ENCODE measurements at places on chromosomes 3 and 15.
A peak's percentile ranks its signal among the peaks of the same experiment; 100 is the strongest.

DNA sequence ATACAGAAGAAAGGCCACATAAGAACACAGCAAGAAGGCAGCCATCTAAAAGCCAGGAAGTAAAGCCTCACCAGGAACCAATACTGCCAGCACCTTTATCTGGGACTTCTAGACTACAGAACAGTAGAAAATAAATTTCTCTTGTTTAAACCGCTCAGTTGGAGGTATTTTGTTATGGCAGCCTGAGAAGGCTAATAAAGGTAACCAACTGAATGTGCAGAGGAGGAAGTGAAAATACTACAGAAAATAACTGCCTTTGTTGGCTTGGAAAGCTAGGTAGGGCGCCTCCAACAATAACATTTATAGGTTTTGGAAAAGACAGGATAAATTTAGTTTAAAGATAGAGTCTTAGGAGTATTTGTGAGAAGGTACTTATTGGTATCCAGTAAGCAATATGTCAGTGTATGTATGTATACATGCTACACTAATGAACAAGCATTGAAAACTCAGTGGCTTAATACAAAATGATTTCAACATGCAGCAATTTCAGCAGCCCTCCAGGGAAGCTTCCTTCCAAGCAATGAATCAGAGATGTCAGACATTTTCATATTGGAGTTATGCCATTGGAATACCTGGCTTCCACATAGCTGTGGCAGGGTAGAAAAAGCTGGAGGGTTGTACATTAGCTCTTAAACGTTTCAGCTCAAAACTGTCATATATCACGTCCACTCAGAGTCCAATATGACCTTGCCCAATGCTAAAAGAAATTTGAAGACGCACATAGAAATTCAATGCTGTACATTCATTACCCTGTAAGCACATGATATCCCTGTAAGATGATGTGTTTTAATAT is 48.9 kb downstream of the ZBBX start:
- no peak for DNase-seq

GRCh38 chr15:78875107-78875914 is 2.6 kb downstream of the MORF4L1 start:
- no peak for DNase-seq

- DNase-seq: no peak
These were observed 62.8 kb upstream of the ADCY5 start for GRCh38 chr3:123511726-123512125.

- DNase-seq: no peak
These were observed 8.7 kb upstream of the ACAP2 start for GRCh38 chr3:195451373-195452015.

DNA sequence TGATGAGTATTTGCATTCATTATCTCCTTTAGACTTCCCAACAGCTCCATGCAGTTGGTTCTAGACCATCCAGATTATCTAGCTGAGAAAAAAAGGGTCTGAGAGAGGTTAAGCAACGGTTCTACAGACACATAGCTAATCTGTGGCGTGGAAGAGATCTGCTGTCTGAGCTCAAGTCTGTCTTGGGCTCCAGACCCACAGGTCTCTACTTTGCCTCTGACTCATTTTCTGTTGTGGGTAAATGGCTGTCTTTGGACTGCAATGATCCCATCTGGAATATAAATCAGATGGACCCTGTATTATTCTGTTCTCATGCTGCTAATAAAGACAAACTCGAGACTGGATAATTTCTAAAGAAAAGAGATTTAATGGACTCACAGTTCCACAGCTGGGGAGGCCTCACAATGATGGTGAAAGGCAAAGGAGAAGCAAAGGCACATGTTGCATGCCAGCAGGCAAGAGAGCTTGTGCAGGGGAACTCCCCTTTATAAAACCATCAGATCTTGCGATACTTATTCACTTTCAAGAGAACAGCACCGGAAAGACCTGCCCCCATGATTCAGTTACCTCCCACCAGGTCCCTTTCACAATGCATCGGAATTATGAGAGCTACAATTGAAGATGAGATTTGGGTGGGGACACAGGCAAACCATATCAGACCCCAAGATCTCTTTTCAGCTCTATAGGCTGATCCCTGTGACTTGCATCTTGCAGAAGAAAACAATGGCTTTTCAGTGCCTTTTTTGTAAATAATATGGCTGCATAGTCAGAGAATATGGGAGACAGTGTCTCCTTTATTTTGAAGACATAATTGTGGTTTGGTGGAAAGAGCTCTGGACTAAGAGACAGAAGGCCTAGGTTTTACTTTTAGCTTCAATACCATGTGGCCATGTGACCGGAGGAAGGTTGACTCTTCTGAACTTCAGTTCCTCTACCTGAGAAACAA is 24.7 kb downstream of the CEMIP start:
- DNase-seq: peak; percentile 15

GRCh38 chr3:67518236-67518635 is 136.2 kb downstream of the SUCLG2 start:
- DNase-seq: no peak

DNA sequence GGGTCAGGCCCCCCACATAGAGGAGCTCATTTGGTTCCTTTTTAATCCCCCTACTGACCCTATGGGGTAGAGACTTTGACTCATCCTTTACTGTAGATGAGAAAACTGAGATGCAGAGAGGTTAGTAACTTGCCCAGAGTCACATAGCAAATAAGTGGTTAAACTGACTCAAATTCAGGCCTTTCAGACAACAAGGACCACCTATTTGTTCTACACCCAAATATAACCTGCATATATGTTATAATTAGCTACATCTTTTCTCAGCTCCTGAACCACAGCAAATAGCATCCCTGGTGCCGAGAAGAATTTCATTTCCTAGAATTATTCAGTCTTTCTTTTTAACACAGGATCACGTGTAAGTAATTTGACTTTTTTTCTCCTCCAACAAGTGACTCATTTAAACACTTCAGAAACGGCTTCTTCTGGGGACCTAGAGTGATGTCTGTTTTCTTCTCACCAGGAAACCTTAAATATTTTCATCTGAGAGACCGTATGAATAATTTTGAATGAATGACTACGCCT is 57.4 kb downstream of the MGLL start:
- DNase-seq: no peak

GRCh38 chr3:141058996-141059395 is 7.8 kb downstream of the SPSB4 start:
- no peak for DNase-seq

GRCh38 chr15:27458345-27459084 is 487.5 kb downstream of the GABRG3 start:
- no peak for DNase-seq
